T follicular helper cell (primary cell): ENCODE measurements at places on chromosomes 11 and 22.

DNA sequence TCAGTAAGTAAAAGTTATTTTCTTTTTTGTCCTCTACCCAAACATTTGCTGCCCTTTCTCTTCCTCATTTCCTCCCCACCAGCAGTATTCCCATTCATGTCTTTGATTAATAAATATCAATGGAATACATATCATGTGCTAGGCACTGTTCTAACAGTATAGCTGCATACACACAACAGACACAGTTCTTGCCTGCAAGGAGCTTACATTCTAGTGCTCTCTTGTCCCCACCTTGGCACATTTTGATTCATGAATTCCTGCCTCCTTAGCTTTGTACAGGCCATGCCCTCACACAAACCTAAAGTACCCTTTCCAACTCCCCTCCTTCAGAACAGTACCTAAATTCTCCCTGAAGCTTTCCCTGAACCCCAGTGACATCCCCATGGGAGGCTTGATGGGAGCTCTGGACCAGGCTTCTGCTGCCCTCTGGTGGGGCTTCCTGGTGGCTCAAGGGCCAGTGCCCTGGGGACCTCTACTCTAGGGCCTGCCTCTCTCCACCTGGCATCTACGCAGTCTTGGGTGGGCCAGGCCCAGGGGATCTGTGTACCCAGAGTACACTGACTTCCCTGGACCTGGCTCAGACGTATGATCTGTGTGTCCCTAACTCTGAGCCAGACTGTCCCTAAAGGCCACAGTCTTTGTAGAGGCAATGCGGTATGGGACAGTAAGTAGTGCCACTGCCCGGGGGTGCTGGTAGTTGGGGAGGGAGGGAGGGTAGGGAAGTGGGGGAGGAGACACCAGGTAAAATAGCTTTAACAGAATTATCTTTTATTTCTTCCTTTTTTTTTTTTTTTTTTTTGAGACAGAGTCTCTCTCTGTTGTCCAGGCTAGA is 14.1 kb downstream of the RPS13 start:
- no peak for DNase-seq

- no peak for DNase-seq
These were observed 7.2 kb downstream of the COA4 start for GRCh38 chr11:73869332-73869949.

GRCh38 chr11:68837583-68838571 is 3.8 kb downstream of the CPT1A start:
- no peak for DNase-seq

GRCh38 chr11:30960387-30960992 is 374.3 kb upstream of the MPPED2 start:
- DNase-seq = no peak

DNA sequence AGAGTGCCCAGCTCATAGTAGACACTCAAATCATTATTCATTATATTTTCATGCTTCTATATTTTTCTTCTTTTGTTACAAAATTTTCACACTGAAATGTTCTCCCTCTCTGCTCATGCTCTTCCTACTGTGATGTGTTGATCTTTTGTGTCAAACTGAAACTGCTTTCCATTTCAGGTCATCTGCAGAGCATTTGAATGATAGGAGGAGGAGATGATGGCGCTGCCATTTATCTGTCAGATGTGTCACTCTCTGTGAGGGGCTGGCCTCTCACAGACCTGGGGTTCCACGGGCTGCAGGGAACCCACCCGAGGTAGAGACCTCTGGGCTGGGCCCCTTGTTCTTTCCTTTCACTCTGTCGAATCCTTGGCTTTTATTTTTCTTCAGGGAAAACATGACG is 41.1 kb downstream of the OR10A6 start:
- no peak for DNase-seq

GRCh38 chr11:46290011-46290410 is 12.5 kb downstream of the CREB3L1 start:
- no peak for DNase-seq

GRCh38 chr22:42938976-42939375 is 76.0 kb downstream of the PACSIN2 start:
- DNase-seq = no peak

DNA sequence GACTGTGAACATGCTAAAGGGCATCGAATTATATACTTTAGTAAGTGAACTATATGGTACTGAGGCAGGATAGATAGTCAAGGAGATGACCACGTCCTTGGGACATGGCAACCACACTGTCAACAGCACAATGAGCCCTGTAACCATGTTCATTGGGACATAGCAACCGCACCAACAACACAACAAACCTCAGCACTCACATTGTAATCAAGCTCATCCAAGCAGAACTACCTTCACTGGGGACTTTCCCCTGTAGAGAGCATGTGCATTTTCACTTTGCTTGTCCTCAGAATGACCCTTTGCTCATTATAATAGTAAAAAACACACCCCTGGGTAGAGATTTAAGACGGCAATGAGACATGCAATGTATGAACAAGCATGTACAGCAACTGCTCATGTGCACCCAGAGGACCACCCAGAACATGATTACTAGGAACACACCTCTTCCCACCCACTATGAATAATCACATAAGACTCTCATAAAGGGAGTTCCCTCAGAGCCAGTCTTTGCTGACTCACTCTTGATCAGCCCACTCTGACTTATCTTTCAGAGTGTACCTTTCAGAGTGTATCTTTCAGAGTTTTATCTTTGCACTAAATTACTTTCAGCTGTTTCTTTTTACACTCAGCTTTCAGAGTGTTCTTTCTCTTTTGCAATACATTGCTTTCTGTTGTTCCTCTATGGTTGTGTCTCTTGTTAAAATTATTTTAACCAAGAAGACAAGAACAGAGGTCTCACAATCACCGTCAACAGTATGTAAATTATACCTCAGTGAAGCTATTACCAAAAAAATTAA is 4.1 kb upstream of the PLAAT2 start:
- peak; percentile 71 for DNase-seq

DNA sequence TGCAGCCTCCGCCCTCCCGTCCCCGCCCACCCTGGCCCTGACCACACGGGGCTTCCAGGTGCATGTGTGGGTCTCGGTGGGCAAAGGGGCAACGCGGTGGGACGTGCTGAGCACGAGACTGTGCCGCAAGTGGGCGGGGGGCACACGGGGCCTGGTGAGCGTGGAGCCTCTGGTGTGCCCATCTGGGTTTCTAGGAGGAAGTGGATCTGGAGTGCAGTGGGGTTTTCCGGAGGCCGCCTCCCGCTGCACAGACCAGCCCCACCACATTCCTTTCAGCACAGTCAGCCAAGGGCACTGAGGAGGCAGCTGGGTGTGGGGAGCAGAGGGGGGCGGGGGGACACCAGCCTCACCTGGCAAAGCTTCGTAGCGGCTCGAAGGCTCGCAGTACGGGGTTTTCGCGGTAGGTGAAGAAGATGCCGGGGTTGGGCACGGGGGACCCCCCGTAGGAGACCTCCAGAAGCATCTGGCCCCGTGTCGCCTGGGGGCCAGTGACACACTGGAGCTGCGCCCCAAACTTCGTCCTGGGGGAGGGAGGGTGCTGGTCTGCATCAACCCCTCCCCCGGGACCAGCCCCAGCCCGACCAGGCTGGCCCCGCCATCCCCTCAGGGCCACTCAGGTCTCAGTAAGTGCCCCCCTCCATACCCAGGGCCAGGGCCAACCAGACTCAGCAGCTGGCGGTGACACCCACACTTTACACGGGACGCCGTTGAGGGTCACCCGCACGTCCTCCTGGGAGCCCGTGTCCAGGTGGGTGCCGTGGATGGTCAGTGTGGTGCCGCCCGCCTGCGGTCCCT is 12.4 kb upstream of the MAPK11 start:
- DNase-seq = no peak

GRCh38 chr11:79466411-79466810 is 25.6 kb upstream of the TENM4 start:
- no peak for DNase-seq

DNA sequence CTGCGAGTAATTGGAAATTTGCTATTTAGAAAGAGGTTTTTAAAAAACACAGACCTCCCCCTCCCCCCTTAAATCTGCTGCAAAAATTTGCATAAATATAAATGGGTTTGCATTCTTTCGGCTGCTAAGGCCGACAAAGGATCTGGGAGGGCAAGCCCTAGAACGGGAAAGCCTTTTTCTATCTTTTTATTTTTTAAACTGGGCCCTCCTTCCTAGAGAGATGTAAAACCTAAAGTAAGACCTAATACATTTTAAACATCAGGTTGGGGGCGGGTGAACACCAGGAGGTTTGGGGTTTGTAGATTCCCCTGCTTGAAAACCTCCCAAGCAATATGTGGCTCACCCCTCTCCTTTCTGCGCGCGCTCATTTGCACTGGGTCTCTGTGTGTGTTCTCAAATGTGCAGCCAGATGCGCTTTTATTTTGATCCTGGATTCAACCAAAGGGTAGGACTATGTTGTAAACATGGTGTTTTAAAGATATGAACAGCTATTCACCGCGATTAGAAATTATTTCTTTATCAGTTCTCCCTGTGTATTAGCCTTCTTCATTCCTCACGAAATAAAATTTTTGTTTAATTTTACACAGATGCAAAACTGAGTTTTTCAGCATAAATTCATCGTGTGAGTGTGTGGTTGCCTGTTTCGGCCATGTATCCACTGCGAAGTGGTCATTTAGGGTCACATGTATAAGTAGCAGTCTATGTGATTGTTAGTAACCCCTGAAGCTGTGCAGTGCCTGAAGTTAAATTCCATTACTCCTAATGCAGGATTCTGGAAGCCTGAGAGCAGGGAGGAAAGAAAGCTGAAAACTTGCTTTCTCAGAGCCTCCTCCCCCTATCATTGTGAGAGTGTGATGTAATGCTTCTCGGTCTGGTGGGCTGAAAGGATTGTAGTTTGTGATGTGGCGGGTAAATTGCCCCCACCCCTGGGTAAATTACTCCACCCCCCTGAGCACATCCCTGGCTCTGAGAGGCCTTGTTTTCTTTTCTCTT is 988 bp downstream of the TNRC6B start:
- peak; percentile 23 for DNase-seq

DNA sequence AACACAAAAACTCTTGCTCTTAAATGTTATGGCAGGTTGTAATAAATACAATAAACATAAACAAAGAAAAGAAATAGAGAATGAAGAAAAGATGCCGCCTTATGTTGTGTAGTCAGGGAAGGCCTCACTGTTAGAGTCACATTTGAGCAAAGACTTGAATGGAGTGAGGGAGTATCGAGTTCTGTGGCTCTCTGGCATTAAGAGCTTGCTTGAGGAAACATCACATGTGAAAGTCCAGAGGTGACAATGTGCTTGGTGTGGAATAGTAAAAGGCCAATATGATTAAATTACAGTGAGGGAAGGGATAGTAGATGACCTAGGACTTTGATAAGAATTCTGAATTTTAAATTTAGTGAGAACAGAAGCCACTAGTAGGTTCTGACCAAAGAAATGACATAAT is 139.4 kb downstream of the ATG16L2 start:
- DNase-seq = no peak

DNA sequence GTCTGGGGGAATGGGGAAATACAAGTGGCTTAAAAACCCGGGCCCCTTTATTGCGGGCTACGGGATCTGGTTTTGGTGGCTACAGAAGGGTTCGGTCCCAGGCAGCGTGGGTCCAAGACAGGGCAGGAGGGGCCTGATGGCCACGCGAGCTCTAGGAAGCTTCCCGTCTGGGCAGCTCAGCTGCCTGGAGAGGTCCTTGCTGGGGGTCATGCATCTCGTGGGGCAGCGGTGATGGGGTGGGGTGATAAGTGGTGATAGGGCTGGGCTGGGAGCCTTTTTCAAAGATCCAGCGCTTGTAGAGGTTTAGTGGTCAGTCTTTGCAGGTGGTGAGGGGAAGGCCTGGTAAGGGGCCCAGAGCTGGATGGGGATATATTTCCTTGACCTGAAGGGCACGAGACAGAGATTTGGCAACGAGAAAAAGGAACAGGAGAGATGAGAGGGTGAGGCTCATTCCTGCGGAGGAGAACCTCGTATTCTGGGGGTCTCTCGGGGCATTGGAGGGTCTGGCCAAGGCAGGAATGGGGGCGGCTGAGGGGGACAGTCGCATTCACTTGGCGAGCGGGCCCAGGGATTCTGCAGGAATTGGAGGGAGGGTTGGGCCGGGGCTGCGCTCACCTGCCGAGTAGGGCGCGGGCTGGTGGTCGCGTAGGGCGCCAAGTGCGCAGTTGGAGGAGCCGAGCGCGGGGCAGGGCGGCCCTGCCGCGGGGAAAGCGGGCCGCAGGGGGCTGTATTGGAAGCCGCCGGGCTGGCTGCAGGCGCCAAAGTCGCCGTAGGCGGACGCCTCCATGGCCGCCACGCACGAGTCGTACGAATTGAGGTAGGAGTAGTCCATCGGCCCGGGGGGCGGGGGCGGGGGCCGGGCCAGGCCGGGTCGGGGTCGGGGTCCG is 560 bp downstream of the PHOX2A start:
- DNase-seq = no peak

DNA sequence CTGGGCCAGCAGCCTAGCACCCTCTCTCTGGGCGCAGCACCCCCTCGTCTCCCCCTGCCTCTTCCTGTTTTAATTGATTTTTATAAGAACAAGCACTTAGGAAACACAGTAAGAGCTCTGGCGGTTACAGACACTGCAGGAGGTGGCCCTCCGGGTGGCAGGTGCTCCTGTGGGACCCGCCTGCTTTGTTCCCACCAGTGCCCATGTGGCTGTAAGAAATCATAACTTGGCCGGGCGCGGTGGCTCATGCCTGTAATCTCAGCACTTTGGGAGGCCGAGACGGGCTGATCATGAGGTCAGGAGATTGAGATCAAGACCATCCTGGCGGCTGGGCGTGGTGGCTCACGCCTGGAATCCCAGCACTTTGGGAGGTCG is 18.4 kb downstream of the TSPAN4 start:
- no peak for DNase-seq

DNA sequence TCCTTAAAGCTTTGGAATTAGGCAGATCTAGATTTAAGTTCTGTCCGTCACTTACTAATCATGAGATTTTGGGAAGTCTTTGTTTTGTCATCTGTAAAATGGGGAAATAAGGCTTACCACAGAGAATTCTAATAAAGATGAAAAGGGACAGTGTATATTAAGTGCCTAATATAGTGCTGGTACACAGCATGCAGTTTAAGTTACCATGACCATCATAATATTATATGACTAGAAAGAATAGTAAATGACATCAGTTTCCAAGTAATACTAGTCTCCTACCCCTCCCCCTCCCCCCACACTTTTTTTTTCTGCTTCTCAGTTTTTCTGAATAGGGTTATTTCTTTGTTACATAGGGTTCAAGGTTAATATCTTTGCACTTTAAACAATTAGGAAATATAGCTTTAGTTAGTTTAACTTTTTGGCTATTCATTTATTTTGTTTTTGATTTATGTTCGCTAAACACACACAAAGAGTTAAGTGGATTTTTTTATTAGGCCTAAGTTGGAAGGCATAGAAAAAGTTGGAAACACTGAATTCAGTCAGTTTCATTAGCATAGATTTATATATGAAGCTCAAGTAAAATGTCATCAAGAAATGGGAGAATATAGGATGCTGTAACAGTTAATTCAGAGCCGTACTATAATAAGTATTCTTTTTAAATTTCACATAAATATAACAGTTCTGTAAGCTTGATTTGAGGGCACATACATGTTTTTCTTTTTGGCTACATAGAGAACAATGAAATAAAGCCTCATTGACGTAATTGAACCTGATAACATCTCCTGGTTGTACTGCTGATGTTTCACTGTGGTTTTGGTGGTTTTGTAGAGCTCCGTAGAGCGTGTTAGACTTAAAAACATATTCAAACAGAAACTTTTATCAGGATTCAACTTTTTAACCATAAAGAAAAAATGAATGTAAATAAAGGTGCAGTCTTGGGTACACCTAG is 121.2 kb downstream of the PDE3B start:
- peak; percentile 37 for DNase-seq

GRCh38 chr11:75029836-75030631 is 41.3 kb downstream of the NEU3 start:
- no peak for DNase-seq
